ENCODE measurements at places on chromosomes 2 and 18.
A peak's percentile ranks its signal among the peaks of the same experiment; 100 is the strongest.

- peaks cover 4% of the 10 kb centered on the region for H3K36me3 ChIP-seq
- H3K4me3 ChIP-seq, result no peak overlapping the region
- no peaks in the 10 kb centered on the region for H3K4me1 ChIP-seq
- no peak overlapping the region for H3K27ac ChIP-seq
Measured at GRCh38 chr2:238670111-238670585, 177.7 kb upstream of the TWIST2 start.

- H3K27ac ChIP-seq, result no peak overlapping the region
- no peak for DNase-seq
- no peaks in the 10 kb centered on the region for H3K27me3 ChIP-seq
- no peaks in the 10 kb centered on the region for H3K4me1 ChIP-seq
- H3K4me3 ChIP-seq, result no peak overlapping the region
- H3K36me3 ChIP-seq, result no peaks in the 10 kb centered on the region
Measured at GRCh38 chr18:55142410-55142809, 183.1 kb upstream of the CCDC68 start.

DNA sequence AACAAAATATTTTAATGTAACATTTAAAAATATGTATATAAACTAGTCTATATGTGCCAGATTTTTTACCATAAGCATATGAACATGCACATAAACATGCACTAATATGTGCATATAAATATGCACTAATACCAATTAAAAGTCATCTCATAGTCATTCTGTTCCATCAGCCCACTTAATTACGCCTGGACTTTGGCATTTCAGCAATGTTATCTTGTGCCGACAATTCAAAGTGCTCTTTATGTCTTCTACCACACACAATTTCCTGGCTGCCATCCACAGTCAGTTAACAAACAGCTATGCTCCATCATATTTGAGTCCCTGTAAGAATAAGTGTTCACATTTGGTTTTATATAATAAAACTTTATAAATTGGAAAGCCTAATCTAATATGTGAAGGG, 92.6 kb upstream of the TSPYL6 start:
- no peaks in the 10 kb centered on the region for H3K36me3 ChIP-seq
- no peak for DNase-seq
- H3K27me3 ChIP-seq, result no peaks in the 10 kb centered on the region
- H3K4me1 ChIP-seq, result no peaks in the 10 kb centered on the region
- no peak overlapping the region for H3K4me3 ChIP-seq
- no peak overlapping the region for H3K27ac ChIP-seq

DNA sequence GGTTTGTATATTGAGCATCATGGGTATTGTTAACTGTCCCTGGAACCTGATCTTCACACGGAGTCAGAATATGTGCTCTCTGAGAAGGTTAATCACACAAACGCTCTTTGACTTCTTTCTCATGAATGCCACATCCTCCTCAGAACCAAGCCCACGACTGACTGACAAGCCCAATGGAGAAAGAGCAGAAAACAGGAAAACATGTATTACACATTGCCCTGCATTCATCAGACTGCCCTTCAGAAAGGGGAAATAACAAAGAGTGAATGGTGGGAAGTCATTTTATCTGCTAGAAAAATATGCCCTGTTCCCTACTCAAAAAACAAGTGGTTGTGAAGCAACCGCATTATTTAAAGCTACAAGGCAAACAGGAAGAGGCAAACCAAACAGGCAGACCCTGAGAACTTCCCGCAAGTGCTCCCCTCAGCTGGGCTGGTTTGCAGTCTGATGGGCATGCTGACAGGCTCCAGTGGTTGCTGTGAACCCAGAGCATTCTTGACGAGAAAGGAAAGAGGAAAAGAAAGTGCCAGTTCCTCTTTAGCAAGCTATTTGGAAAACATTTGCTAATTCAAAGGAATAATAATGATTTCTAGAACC, 172.9 kb upstream of the SETBP1 start:
- no peak overlapping the region for H3K4me3 ChIP-seq
- no peak overlapping the region for H3K27ac ChIP-seq
- DNase-seq, result no peak
- no peaks in the 10 kb centered on the region for H3K27me3 ChIP-seq
- H3K4me1 ChIP-seq, result no peaks in the 10 kb centered on the region

GRCh38 chr2:174888146-174888545, 117.0 kb downstream of the CHN1 start:
- H3K4me1 ChIP-seq, result peaks cover 26% of the 10 kb centered on the region
- no peaks in the 10 kb centered on the region for H3K27me3 ChIP-seq
- H3K4me3 ChIP-seq, result peak overlapping the region; percentile 40
- no peak for DNase-seq
- peak overlapping the region; percentile 83 for H3K27ac ChIP-seq

- peaks cover 2% of the 10 kb centered on the region for H3K27me3 ChIP-seq
- H3K4me3 ChIP-seq, result no peak overlapping the region
- H3K4me1 ChIP-seq, result peaks cover 4% of the 10 kb centered on the region
- H3K27ac ChIP-seq, result no peak overlapping the region
- no peaks in the 10 kb centered on the region for H3K36me3 ChIP-seq
- DNase-seq, result no peak
Measured at GRCh38 chr2:50582164-50582563, 449.8 kb downstream of the NRXN1 start.

- peaks cover 6% of the 10 kb centered on the region for H3K4me1 ChIP-seq
- no peak overlapping the region for H3K4me3 ChIP-seq
- no peaks in the 10 kb centered on the region for H3K27me3 ChIP-seq
- no peak for DNase-seq
Measured at GRCh38 chr2:191543708-191544107, 134.2 kb upstream of the NABP1 start.

- peak; percentile 82 for DNase-seq
- no peaks in the 10 kb centered on the region for H3K36me3 ChIP-seq
- H3K27ac ChIP-seq, result no peak overlapping the region
- no peak overlapping the region for H3K4me3 ChIP-seq
- peaks cover 3% of the 10 kb centered on the region for H3K27me3 ChIP-seq
Measured at GRCh38 chr18:46481048-46481846, 175.8 kb downstream of the LOXHD1 start.

GRCh38 chr18:3660739-3661515, 211.0 kb downstream of the TGIF1 start:
- H3K27me3 ChIP-seq, result no peaks in the 10 kb centered on the region
- no peak overlapping the region for H3K4me3 ChIP-seq

DNA sequence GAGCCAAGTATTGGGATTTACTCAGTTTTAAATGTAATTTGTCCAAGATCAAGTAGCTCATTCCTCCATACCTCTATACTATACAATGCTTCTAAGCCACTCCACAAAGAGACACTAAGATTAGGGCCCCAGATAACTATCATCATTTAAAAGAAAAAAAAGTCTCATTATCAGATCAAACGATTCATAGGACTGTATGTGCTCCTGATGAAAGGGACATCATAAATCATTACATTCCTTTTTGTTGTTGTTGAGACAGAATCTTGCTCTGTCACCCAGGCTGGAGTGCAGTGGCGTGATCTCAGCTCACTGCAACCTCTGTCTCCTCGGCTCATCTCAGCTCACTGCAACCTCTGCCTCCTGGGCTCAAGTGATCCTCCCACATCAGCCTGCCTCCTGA, 2.2 kb upstream of the SLC3A1 start:
- no peak for DNase-seq
- H3K27me3 ChIP-seq, result peaks cover 2% of the 10 kb centered on the region
- H3K27ac ChIP-seq, result no peak overlapping the region
- no peaks in the 10 kb centered on the region for H3K36me3 ChIP-seq
- H3K4me3 ChIP-seq, result no peak overlapping the region

- peaks cover 8% of the 10 kb centered on the region for H3K4me1 ChIP-seq
- H3K27ac ChIP-seq, result no peak overlapping the region
- no peaks in the 10 kb centered on the region for H3K27me3 ChIP-seq
- DNase-seq, result peak; percentile 71
- no peaks in the 10 kb centered on the region for H3K36me3 ChIP-seq
Measured at GRCh38 chr2:137888845-137889244, 75.4 kb upstream of the HNMT start.

DNA sequence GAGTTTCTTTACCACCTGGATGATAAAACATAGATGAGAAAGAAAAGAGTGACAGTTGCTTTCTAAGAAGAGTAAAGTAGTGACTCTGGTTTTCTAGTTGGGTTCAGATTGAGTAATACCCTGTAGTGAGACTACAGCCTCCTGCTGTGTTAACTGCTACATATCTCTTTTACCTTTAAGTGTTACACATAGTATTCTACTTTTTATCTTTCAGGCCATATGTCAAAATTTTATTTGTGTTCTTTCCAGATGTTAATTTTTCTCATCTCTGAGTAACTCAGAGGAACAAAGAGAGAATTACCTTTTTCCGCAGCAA, 348.2 kb downstream of the CTNNA2 start:
- H3K36me3 ChIP-seq, result no peaks in the 10 kb centered on the region
- H3K4me1 ChIP-seq, result peaks cover 6% of the 10 kb centered on the region
- no peak overlapping the region for H3K4me3 ChIP-seq
- no peak overlapping the region for H3K27ac ChIP-seq

- no peak for DNase-seq
- no peaks in the 10 kb centered on the region for H3K27me3 ChIP-seq
- H3K4me3 ChIP-seq, result no peak overlapping the region
Measured at GRCh38 chr18:74328206-74328605, 12.6 kb downstream of the C18orf63 start.

GRCh38 chr18:50656841-50657470, 97.1 kb downstream of the MAPK4 start:
- peaks cover 6% of the 10 kb centered on the region for H3K27me3 ChIP-seq
- no peaks in the 10 kb centered on the region for H3K36me3 ChIP-seq
- DNase-seq, result no peak
- no peak overlapping the region for H3K4me3 ChIP-seq

DNA sequence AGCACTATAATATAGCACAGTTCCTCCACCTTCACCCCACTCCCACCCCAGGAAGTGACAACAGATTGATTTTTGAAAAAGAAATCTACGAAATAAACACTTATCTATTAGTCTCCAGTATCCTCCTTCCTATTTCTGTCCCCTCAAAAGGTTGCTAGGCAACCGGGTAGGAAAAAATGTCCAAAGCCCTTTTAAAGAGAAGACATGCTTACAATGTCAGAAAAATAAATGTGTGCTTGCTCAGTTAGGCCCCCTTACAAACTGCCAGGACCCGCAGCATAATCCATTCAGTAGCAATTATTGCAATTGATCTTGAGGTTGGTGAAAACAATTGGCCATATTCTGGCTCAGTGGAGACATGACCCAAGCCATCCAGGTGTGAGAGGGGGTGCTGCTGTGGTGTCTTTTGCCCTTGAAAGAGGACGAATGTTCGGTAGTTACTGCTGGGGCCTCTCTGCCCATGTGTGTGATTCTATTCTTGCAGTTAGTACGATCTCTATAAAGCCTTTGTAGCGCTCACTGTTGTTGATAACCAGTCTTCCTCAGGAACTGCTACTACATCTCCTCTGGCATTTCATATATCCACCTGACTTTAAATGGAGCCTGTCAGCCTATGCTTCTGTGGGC, 144.3 kb downstream of the MYO3B start:
- no peak overlapping the region for H3K4me3 ChIP-seq
- no peak overlapping the region for H3K27ac ChIP-seq
- DNase-seq, result no peak
- no peaks in the 10 kb centered on the region for H3K27me3 ChIP-seq
- H3K4me1 ChIP-seq, result peaks cover 4% of the 10 kb centered on the region
- peaks cover 35% of the 10 kb centered on the region for H3K36me3 ChIP-seq

GRCh38 chr2:211900000-211900399, 638.6 kb downstream of the ERBB4 start:
- no peaks in the 10 kb centered on the region for H3K36me3 ChIP-seq
- H3K27me3 ChIP-seq, result peaks cover 2% of the 10 kb centered on the region
- H3K4me1 ChIP-seq, result no peaks in the 10 kb centered on the region
- H3K27ac ChIP-seq, result no peak overlapping the region
- DNase-seq, result no peak

- H3K27ac ChIP-seq, result no peak overlapping the region
- peaks cover 5% of the 10 kb centered on the region for H3K27me3 ChIP-seq
- DNase-seq, result no peak
Measured at GRCh38 chr2:85800586-85800985, 46.8 kb downstream of the ATOH8 start.

All from glutamatergic neuron (in vitro differentiated cells).